Bronchial epithelial cell (primary cell): ENCODE measurements at places on chromosomes 4 and X. TPM values are rescaled to one million over a fixed set of nuclear protein-coding genes. Genes with fewer than 3 reads are reported as not detected.

Gene ENOX2
- total RNA-seq, result 13.2 and 22.5 TPM in 2 replicates

Gene ZNF280C
- total RNA-seq, result 0.79 and 0.90 TPM in 2 replicates

Gene LRP2BP
- total RNA-seq, result 0.53 and 0.64 TPM in 2 replicates

GRCh38 chr4:151745481-151746231 lies 15.2 kb downstream of the GATB start:
- peak; percentile 49 for DNase-seq

DNA sequence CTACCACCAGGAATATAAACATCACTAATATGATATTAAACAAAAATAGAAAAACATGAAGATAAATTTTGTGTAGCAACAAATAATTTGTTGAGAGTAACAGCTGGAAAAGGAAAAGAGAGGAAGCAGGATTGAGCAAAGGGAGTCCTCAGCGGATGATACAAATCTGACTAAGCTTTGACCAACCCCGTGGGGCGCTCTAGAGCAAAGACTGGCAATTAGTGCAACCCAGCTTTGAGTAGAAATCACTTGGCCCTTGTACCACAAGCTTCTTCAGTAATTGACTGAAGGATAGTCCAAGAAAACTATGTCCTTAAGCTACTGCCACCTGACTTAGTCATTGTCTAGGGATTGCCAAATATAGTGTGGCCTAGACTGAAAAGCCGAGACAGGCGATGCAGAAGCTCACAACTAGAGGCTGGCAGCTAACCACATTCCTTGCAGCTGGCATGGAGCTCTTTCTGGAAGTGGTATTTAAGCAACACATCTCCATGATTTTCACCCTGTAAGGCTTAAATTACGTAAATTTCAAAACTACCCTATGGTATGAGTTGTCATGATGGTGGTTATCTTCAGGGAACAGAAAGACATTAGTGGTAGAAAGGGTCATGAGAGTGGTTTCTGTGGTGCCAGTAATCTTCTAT lies 396.0 kb downstream of the PDGFC start:
- DNase-seq, result no peak

Gene CXorf49
- not detected in 2 replicates for total RNA-seq

DNA sequence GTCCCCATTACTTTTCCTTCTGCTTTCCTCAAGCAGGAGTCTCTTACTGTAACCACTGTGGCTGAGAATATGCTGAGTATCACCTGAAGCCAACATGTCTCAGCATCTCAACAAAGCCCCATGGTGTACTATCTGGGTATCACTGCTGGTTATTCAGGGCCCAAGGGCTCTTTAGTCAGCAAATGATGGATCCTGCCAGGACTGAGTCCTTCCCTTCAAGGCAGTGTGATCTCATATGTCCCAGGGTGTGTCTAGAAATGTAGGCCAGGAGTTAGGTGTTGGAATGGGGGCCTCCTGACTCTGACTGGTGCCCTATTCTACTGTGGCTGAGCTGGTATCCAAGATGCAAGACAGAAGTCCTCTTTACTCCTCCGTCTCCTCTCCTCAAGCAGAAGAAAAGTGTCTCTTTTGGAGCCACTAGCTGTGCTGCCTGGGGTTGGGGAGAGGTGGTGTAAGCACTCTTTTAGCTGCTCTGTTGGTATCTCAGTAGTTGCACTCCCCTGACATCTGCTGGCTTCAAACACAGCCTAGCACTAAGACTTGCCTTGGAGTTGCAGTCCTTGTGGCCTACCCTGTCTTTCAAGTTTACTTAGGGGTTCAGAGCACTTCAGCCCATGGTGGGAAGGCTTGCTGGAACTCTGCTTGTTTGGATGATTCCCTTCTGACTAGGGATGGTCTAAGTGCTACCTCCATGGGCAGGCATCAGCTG lies 28.6 kb downstream of the OCIAD2 start:
- peak; percentile 91 for DNase-seq

DNA sequence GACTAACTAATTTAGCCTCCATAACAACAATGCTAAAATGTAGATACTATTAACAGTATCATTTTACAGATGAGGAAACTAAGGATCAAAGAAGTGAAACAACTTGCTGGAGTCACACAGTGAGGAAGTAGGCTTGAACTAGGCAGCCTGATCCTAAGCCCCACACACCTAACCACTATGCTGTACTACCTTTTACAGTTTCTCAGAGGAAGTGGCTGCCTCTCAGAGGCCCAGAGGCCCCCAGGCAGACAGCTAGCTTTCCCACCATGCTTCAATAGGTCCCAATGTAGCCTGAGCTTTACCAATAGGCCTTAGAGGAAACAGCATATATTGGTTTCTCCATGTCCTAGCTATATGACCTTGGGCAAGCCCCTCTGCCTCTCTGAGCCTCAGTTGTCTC lies 69.4 kb upstream of the PJA1 start:
- DNase-seq, result no peak

- DNase-seq, result peak; percentile 77
These were observed 24.0 kb upstream of the MTHFD2L start for GRCh38 chr4:74133786-74134499.

GRCh38 chr4:104942990-104943743 lies 203.5 kb upstream of the TET2 start:
- peak; percentile 80 for DNase-seq

DNA sequence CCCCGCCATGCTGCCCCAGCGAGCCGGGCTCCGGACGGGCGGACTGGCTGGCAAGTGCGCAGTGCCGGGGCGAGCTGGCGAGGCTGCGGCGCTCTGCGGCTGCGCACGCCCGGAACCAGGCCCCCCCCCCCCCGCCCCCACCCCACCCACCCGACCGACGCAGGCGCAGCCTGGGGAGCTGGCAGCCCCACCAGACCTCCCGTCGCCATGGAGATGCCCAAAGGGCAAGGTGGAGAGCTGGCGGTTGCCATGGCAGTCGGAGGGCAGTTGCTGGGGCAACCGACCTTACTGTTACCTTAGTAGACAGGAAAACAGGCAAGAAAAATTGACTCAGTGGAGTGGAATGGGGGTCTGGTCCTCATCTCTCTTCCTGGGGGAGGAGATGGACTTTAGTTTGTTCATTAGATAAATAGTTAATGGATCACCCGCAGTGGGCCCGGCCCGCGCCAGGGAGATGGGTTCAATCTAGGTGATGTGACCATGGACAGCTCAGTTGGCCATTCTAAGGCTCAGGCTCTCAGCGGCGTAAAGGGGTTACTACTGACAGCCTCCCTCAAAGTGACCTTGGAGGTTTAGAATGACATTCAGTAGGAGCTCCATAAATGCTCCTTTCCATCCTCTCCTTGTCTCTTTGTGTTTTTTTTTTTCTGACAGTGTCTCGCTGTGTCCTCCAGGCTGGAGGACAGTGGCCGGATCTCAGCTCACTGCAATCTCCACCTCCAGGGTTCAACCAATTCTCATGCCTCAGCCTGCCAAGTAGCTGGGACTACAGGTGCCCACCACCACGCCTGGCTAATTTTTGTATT lies at the start of gene PCSK1N:
Gene PCSK1N (minus strand): TSS at position 87 of the 806 bp plus-strand sequence. CDS start 78 bp downstream, at position 9.
- DNase-seq, result no peak

DNA sequence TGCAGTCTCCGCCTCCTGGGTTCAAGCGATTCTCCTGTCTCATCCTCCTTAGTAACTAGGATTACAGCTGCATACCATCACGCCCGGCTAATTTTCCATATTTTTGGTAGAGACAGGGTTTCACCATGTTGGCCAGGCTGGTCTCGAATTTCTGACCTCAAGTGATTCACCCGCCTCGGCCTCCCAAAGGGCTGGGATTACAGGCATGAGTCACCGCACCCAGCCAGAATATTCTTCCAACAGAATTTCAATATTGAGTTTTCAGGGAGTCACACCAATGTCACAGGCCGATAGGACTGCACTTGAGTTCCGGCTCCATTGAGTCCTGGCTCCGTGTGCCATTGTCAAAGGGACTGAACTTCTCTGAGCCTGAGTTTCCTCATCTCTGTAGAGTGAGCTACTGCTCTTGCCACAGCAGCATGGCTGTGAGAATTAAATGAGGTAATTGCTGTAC lies 82.9 kb downstream of the CLCN4 start:
- DNase-seq, result peak; percentile 44

Gene TLR1
- total RNA-seq, result 0.13 and 0.26 TPM in 2 replicates

Gene PHOX2B
- total RNA-seq, result not detected in 2 replicates

Gene MAGEA11
- total RNA-seq, result not detected in 2 replicates

GRCh38 chrX:51336584-51336983 lies 4.0 kb downstream of the NUDT10 start:
- DNase-seq, result peak; percentile 35

Gene RRH
- total RNA-seq, result 0.26 and 0.38 TPM in 2 replicates

Gene CXCL3
- total RNA-seq, result 0.26 and 1.2 TPM in 2 replicates

DNA sequence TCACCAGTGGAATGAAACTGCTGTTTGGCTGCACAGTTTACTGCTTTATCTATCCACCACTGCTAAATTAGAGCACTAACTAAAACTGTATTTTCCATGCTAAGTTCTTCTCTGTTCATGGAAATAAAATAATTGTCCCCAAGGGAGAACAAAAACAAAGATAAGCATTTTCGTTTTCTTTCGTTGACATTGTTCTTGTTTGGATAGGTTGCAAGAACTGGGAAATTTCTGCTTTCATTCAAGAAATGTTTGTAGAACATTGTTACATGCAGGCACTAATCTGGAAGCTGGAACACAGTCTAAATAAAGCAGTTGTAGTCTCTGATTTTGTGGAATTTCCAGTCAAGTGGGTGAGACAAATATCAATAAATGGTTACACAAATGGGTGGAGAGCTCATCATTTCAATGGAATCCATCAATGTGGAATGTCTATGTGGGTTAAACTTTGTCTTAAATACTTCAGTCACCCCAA lies 5.8 kb upstream of the CXCL8 start:
- DNase-seq, result no peak

DNA sequence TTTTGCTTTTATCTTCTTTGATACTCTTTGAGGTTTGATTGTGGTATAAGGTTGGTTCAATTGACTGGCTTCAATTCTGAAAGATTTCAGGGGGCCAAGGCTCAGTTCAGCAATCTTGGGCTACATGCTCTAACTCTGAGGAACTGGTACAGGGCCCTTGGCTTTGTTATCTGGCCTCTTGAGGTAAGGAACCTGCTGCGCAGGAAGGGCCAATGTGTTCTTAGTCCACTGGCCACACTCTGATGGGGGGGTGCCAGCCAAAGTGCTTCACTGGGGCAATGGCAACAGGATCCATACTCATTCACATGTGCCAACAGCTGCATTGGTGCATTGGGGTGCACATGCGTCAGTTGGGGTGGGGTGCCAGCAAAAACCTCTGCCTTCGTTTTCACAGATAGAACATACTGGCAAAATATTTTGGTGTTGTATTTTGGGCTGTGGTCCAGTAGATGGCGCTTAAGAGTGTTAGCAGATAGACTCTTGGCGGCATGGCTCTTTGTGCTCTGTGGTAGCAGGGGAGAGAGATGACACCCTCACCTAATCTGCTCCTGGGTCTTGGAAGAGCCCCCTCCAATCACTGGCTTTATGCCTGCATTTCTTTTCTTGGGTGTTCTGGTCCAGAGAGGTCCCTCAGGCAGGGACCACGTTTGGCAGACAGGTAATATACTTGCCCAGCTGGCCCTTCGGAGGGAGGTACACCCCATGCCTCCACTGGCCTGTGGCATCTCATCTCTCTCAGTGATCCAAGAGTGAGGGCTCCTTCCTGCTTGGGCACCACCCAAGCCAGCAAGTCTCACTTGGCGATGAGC lies 42.9 kb downstream of the NDST3 start:
- peak; percentile 17 for DNase-seq

DNA sequence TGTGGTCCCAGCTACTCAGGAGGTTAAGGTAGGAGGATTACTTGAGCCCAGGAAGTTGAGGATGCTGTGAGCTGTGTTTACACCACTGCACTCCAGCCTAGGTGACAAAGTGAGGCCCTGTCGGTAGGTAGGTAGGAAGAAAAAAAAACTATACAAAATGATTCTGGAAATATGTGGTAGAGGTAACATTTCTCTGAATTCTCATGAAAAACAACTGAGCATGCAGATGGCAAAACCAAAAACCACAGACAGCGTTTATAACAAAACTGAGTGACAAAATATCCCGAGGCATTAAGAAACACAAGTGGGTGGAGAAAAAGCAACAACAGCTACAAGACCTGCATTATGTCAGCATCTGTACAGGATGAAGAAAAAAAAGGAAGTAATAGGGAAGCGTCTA lies 211.7 kb downstream of the DLG3 start:
- no peak for DNase-seq

DNA sequence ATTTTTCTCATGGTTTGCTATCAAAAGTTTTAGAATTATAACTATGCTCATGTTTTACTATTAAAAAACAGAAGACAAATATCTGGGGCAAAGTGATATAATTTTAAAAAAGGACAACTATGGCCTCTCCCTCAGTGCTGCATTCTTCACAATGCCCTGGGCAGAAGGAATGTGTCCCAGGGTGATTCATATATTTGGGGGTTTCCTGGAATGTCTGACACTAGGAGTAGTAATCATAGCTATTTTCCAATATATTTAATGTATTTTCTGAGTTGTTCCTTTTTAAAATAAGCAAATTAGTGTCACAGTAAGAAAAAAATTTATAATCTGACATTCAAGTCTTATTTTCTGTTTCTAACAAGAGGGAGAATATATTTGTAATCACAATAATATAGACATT lies 281.7 kb downstream of the UNC5C start:
- DNase-seq, result peak; percentile 56

Gene NPY2R
- not detected in 2 replicates for total RNA-seq

- DNase-seq, result peak; percentile 80
These were observed 46.1 kb upstream of the CENPE start for GRCh38 chr4:103244251-103244650.

DNA sequence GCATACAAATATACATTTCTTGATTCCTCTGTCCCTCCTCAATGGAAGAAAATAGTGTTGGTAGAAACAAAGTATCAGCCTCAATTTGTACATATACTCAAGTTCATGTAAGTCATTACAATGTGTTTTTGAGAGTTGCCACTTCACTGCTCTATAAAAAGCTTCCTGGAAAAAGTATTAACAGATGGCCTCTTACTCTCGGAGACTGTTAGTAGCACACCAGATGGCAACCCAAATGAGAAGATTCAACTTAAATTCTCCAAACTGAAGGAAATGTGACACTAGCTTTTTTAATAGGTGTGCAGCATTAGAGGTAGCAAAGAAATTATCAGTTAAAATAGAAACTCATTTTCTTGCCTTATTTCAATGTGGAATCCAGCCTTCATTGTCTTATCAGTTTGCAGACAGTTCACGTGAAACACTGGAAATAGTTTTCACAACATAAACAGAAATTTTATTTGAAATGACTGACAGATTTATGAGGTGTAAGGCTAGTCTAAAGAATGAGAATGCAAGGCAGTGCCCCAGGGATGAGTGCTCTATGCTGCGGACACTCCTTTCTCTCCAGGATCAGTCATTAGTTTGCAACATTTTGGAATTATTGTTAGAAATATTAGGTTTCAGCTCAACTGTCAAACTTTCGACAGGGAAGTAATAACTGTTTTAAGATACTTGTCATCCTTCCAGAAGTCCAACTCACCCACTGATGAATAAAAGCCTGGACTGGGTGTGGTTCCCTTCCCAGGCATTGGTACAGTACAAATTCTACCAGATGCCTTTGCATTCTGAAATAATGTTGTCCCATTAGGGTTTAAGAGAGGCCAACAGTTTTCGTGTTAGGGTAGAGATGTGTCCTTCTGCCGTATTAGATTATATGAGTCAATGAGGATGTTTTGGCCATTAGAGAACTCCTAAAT lies 50.9 kb downstream of the IDS start:
- peak; percentile 4 for DNase-seq

Gene MAGEE2
- not detected in 2 replicates for total RNA-seq

Gene KIT
- under 0.01 TPM in 1 of 2 replicates, not detected in the other for total RNA-seq

Gene MAGEA8
- not detected in 2 replicates for total RNA-seq

Gene GPM6B
- total RNA-seq, result under 0.01 and 1.2 TPM in 2 replicates

GRCh38 chrX:11597479-11597878 lies 68.2 kb downstream of the ARHGAP6 start:
- no peak for DNase-seq

- DNase-seq, result no peak
These were observed 56.6 kb downstream of the ARHGAP6 start for GRCh38 chrX:11609109-11609508.

Gene FGFBP2
- not detected in 2 replicates for total RNA-seq

Gene JAKMIP1
- not detected in 2 replicates for total RNA-seq

GRCh38 chrX:118751950-118752783 lies 24.8 kb downstream of the IL13RA1 start:
- peak; percentile 84 for DNase-seq
